A549 treated with dexamethasone at 1 μM for 4 hours (cell line): ENCODE measurements at places on chromosomes 16 and 17. TPM values are rescaled to one million over a fixed set of nuclear protein-coding genes. Genes with fewer than 3 reads are reported as not detected.

NOG gene
- 0.67 to 0.88 TPM (median 0.84 TPM) in 5 replicates for total RNA-seq

CCDC154 gene
- 0.07 to 0.34 TPM (median 0.11 TPM) in 5 replicates for total RNA-seq

PLXDC1 gene
- 0.07 to 0.32 TPM (median 0.18 TPM) in 5 replicates for total RNA-seq

TBC1D28 gene
- 0.29 TPM in 1 of 5 replicates, not detected in the others for total RNA-seq

TUBG1 gene
- total RNA-seq = 128 to 160 TPM (median 146 TPM) in 5 replicates

C16orf46 gene
- 0.34 to 0.96 TPM (median 0.54 TPM) in 5 replicates for total RNA-seq

MYBBP1A gene
- total RNA-seq = 72.5 to 112 TPM (median 108 TPM) in 5 replicates

APOH gene
- 3.9 to 6.7 TPM (median 5.0 TPM) in 5 replicates for total RNA-seq

GNAO1 gene
- total RNA-seq = 0.52 to 0.91 TPM (median 0.84 TPM) in 5 replicates

ADAT1 gene
- 26.2 to 44.9 TPM (median 38.8 TPM) in 5 replicates for total RNA-seq

CDRT15 gene
- total RNA-seq = not detected in 5 replicates

HBA1 gene
- 0.99 to 2.3 TPM (median 2.0 TPM) in 5 replicates for total RNA-seq

LAT gene
- 2.2 to 5.0 TPM (median 3.5 TPM) in 5 replicates for total RNA-seq

ZNF423 gene
- total RNA-seq = 0.06 to 0.29 TPM (median 0.18 TPM) in 5 replicates

TP53TG3F gene
- total RNA-seq = 0.05 to 0.22 TPM (median 0.07 TPM) in 5 replicates

EXOC3L1 gene
- total RNA-seq = 0.05 to 0.21 TPM (median 0.06 TPM) in 5 replicates

PSMD12 gene
- total RNA-seq = 105 to 115 TPM (median 106 TPM) in 5 replicates

MYH10 gene
- 16.4 to 25.5 TPM (median 24.5 TPM) in 5 replicates for total RNA-seq

RND2 gene
- 0.11 to 0.21 TPM (median 0.13 TPM) in 5 replicates for total RNA-seq

MLST8 gene
- total RNA-seq = 35.5 to 57.2 TPM (median 52.5 TPM) in 5 replicates

CCL14 gene
- total RNA-seq = not detected in 5 replicates

TRAP1 gene
- 104 to 143 TPM (median 140 TPM) in 5 replicates for total RNA-seq

GNG13 gene
- not detected in 5 replicates for total RNA-seq

SPATA22 gene
- total RNA-seq = not detected in 5 replicates

CCL2 gene
- 4.9 to 10.8 TPM (median 6.1 TPM) in 5 replicates for total RNA-seq

PFN1 gene
- 2,234 to 3,252 TPM (median 3,174 TPM) in 5 replicates for total RNA-seq

OTOP3 gene
- not detected in 5 replicates for total RNA-seq
